Dermis blood vessel endothelial cell (primary cell): ENCODE measurements at places on chromosomes 5 and 9. TPM values are rescaled to one million over a fixed set of nuclear protein-coding genes. Genes with fewer than 3 reads are reported as not detected.

ANKRD18A gene
- total RNA-seq = under 0.01 TPM in 1 of 2 replicates, not detected in the other

RABL6 gene
- total RNA-seq = 69.1 and 95.8 TPM in 2 replicates

INSL6 gene
- not detected in 2 replicates for total RNA-seq

OLFML2A gene
- 2.2 and 2.9 TPM in 2 replicates for total RNA-seq
